C1 segment of cervical spinal cord (tissue), 14 donors: ENCODE measurements at places on chromosomes 2 and 18.

DNA sequence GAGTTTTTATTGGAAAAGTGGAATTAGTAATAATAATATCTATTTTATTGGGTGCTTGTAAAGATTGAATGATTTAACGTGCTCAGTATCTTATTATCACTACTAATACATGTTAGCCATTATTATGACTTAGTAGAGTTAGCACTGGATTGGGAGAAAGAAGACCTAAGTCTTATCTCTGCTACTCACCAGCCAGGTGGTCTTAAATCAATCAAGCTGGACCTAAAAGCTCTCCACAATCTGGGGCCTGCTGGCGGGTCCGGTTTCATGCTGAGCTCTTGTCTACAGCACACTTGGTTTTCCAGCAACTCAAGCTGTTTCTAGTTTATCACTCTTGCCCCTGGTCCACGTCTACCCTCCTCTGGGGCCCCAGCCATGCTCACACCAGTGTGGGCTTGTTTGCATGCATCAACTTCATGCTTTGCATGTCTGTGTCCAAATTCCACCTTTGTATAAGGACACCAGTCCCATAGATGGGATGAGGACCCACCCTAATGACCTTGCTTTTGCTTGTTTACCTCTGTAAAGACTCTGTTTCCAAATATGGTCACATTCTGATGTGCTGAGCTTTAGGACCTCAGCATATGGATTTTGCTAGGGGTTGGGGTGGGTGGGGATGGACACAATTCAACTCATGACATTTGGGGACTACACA is 363.1 kb downstream of the LPIN1 start:
- no peak for DNase-seq

GRCh38 chr18:23114911-23115310 is 20.4 kb upstream of the CABLES1 start:
- DNase-seq: no peak

DNA sequence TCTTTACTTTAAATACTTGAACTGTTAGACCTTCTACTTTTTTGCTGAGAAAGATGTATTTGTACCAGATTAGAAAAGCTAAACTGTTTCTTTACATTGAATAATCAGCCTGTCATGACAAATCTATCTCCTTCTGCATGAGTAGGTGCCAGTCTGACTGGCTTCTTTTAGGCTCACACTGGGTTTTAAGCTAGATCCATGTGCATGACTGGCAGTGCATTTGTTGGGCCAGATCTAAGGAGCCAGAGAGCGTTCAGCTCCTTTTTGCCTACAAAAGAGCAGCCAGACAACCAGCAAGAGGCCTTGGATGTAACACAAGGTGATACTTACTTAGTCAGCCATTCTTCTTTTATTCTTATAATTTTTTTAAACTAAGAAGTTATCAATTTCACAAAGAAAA is 82.0 kb upstream of the OTX1 start:
- no peak for DNase-seq

DNA sequence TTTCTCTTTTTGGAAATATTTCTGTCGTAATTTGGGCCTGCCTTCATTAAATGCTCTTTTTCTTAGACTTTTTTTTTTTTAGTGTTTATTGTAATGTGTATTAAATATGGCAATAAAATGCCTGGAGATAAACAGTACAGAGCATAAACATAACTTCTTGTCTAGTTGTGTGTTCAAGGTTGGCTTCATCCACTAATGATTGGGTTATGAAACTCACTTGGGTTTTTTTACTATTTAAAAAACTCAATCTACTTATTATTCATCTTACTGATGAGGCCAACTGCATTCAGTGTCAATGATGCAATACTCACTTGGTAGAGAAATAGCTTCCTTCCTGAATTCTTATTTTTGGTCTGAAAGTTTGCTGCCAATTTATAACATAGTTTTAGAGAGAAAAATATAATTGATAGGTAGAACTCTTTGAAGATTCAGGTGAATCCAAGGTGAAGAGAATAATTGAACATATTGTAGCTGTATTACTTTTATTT is 144.2 kb upstream of the NABP1 start:
- no peak for DNase-seq

GRCh38 chr2:168691221-168691620 is 111.2 kb upstream of the NOSTRIN start:
- DNase-seq: no peak

DNA sequence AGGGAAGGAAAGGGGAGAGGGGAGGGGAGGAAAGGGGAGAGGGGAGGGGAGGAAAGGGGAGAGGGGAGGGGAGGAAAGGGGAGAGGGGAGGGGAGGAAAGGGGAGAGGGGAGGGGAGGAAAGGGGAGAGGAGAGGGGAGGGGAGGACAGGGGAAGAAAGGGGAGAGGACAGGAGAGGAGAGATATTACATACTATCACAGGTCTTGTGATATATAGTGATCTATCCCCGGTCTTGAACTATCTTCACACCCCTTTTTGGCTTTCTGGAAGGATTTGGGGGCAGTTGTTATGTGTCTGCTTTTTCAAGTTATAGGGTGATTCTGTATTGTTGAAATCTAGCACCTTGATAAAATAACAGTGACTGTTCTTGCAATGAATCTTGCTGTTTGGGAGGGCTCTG is 92.1 kb upstream of the ID2 start:
- DNase-seq: no peak
